ENCODE measurements at places on chromosomes 3 and 15.
A peak's percentile ranks its signal among the peaks of the same experiment; 100 is the strongest.

GRCh38 chr3:156674911-156675829, 780 bp downstream of the TIPARP start:
- peak; percentile 47 for DNase-seq

- no peak for DNase-seq
Observed at GRCh38 chr3:192277477-192277876, 449.9 kb downstream of the FGF12 start.

- DNase-seq, result no peak
Observed at GRCh38 chr3:53650424-53650823, 156.0 kb downstream of the CACNA1D start.

GRCh38 chr15:42719043-42719442, 17.9 kb downstream of the CDAN1 start:
- no peak for DNase-seq

DNA sequence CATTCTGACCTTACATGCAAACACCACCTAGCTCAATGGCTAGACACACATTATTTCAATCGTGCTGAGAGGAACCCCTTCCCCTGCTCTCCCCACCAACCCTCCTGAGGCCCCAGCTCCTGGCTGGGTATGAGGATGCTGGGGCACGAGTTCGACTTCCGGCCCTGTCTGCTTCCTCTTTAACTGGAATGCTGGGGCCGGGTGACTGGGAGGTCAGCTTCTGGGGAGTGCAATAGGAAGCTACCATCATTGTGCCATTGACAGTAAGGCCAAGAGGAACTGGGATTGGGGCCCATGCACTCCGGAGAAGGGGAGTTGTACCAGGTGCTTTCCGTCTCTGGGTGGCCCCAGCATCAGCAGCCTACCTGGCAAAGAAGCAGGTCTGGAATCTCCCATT, 15.6 kb upstream of the TLE3 start:
- no peak for DNase-seq

DNA sequence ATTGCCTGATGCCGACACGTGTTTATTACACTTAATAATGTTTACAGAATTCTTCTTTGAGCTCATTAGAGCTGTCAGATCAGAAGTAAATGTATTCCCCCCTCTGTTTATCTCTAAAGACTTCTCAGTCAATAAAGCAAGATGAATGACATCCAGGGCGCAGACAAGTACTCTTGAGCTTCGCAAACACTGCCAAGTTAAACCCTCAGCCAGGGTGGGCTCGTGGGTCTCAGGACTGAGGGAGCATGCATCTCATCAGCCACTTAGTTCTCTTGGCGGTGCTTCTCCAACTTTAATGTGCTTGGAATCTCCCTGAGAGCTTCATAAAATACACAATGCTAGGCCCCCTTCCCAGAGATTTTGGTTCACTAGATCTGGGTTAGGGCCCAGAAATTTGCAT, 333.9 kb upstream of the THRB start:
- no peak for DNase-seq

DNA sequence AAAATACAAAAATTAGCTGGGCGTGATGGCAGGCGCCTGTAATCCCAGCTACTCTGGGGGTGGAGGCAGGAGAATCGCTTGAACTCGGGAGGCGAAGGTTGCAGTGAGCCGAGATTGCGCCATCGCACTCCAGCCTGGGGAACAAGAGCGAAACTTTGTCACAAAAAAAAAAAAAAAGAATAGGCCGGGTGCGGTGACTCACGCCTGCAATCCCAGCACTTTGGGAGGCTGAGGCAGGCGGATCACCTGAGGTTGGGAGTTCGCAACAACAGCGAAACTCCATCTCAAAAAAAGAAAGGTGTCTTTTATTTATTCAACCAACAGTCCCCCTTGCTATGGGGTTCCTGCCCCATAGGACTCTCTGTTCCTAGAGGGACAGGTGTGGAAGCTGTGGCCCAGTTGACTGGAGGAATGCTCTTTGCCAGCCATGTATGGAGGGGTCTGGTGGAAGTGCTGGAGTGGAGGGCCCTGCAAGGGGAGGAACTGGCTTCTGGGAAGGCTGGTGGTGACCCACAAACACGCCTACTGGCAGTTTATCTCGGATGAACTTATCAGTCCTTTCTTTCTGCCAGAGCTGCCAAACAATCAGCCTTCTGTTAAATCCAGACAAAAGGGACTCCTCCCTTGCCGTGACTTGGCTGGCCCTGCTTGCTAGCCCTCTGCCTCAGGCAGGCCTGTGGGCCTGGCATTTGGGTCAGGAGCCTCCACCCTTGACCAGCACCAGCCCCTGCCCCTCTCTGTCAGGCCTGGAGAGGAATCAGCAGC, 4.6 kb upstream of the DAG1 start:
- no peak for DNase-seq
